ENCODE measurements at places on chromosomes 4 and X.
A peak's percentile ranks its signal among the peaks of the same experiment; 100 is the strongest.

- DNase-seq, result no peak
Measured at GRCh38 chrX:16433021-16433420, 216.9 kb upstream of the S100G start.

- no peak for DNase-seq
Measured at GRCh38 chrX:115622534-115622933, 61.6 kb downstream of the PLS3 start.

DNA sequence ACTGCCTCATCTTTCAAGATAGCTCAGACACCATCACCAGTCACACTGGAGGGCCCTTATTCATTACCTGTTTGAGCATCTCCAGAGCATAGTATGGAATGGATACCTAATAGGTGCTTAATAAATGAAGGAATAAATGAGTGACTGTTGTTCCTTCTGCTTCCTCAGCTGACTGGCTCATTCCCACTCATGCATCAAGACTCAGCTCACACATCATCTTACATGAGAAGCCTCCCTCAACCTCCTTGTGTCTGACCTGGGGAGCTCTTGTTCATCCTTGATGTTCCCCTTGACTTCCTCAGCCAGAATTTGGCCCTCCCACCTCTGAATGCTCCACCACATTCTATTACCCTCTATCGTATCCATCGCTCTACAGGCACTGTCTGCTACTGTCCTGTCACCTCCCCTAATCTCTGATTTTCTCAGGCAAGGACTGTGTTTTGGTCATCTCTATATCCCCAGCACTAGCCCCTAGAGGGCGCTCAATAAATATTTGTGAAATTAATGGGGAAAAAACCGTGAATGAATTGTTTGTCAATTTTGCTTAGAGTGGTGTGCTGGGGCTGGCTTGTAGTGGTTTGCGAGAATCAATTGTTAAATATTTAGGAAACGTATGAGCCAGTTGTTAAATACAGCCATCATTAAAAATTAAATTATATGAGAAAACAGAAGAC lies 88.3 kb downstream of the NHSL2 start:
- peak; percentile 46 for DNase-seq

- no peak for DNase-seq
Measured at GRCh38 chrX:120790552-120790951, 85.1 kb downstream of the CT47B1 start.

DNA sequence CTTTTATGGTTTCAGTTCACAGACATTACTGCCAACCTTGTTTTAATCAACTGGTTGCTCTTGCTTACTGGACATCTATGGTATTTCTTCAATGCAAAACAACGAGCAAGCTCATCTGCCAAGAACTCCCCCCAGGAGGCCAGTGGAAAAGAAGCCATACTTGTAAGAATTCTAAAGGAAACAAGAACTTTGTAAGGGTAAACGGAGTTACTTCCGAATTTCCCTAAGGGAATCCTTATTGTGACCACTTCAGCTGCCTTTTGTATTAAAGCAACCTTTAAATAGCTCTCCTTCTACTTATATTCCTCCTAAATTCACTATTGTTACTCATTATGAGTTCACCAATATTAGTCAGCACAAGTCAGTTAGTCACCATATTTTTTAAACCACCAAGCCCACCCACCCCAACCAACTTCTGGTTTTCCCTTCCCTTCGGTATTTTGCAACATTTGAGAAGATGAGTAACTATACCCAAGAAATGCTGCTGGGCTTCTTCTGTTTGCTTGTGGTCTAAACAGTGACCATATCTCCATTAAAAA lies 602.8 kb upstream of the DIPK2B start:
- DNase-seq, result peak; percentile 96
